ENCODE measurements at places on chromosomes 7 and 10.

GRCh38 chr10:46301721-46302479, 15.1 kb downstream of the ANTXRL start:
- no peak for DNase-seq

GRCh38 chr7:47480576-47481538, 101.1 kb downstream of the TNS3 start:
- DNase-seq, result no peak

- no peak for DNase-seq
Observed at GRCh38 chr7:27212497-27213432, 12.9 kb upstream of the HOXA13 start.

- no peak for DNase-seq
Observed at GRCh38 chr10:7409045-7409731, 1.6 kb downstream of the SFMBT2 start.

DNA sequence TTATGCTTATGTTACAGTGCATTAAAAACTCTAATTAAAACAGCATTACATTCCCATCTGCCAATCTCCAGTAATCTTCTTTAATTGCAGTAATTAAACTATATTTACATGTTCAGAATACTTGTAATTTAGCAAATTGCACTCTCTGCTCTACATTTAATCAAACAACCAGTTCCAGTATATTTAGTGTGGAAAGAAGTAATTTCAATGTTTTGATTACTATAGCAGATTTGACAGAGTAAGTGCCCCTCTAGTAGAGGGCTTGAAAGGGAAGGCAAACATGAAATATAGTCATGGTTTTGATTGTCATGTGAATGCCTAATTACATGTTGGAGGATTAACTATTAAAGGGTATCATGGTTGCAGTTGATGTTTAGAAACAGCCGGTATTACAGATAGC, 739.7 kb downstream of the AUTS2 start:
- no peak for DNase-seq

DNA sequence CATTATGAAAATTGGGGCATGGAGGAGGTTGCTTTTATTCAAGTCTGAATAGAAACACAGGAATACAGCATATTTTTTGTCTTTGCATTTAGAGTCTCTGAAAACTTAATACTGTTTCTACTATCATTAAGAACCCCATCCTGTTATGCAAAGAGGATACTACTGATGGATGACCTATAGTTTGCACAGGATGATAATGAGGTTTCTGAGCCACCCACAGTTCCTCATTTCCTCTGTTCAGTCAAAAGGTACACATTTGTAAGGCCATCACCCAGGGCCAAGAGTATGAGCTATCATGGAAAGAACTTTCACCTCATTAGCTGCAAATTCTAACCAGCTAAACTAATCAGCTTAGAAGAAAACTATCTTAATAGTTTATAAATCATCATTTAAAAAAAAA, 213.0 kb upstream of the CHRM2 start:
- DNase-seq, result no peak

DNA sequence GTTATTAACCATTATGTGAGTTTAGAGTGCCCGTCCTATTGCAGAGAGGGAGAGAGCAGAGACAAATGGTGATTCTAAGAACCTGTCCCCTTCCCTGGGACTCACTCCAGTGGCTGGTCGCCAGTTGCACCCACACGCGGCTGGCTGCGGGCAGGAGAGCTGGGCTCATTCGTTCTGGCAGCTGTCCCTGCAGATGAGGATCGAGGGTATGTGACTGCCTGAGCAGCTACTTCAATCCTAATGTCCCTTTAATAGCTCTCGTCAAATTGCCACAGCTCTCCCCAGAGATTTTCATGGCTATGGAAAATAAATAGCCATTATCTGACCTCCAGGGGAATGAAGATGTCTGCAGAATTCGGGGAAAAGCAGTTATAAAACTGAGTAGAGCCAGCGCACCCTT, 41.6 kb downstream of the RBM28 start:
- DNase-seq, result no peak

DNA sequence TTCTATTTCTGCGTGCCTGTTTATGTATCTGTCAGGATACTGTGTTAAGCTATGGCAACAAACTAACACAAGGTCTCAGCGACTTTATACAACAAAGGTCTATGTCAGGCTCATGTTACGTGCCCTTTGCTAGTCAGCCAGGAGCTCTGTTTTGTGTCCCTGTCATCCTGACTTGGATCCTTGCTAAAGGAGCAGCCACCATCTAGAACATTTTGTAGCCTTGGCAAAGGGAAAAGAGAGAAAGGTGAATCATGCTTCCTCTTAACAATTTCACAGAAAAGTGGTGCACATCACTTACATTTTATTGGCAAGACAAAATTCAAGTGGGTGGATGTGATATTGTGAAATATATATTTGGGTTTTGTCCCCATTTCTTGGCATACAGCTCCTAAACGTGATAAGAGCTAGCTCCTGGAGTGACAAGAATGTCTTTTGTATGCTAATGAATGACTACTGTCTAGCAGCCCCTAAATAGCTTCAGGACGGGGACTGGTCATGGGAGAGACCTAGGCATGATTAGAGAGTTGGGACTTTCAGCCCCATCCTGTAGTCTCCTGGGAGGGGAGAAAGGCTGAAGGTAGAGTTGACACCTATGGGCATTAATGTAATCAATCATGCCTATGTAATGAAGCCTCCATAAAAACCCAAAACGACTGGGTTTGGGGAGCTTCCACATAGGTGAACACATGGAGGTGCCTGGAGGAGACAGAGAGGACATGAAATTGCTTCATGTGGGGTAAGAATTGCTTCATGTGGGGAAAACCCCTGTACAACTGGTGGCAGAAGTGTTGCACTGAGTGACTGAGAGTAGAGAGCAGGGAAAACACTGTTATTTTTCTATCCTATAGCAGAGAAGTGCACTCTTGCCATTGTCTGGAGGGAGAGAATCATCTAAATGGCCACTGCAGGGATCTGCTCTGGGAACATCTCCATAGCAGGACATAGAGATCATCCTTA, 33.0 kb downstream of the MRPL32 start:
- no peak for DNase-seq

DNA sequence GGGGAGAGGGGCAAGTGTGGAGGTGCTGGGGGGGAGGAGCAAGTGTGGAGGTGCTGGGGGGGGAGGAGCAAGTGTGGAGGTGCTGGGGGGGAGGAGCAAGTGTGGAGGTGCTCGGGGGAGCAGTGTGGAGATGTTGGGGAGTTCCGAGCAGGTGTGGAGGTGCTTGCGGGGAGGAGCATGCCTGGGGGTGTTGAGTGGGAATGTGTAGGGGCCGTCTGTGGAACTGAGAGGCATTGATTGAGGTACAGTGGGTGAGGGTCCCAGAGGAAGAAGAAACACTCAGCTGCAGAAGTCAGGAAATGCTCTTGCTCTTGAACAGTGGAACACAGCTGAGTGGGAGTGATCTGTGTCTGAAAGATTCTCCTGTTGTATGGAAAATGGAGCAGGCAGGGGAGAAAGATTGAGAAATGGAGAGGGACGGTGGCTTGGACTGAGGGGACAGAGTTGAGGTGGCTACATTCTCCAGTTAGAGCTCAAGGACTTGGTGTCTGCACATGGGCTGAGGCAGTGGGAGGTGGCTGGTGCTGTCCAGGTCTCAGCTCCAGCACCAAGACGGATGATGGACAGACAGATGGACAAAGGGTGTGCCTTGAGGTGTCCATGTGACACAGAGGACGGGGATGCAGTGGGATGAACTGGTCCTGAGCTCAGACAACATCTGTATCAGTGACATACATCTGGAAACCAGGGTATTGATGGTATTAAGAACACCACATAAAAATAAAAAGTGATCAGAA, 25.2 kb upstream of the NCAPG2 start:
- DNase-seq, result no peak
